ENCODE measurements at places on chromosomes 13 and 19. TPM values are rescaled to one million over a fixed set of nuclear protein-coding genes. Genes with fewer than 3 reads are reported as not detected.

GRCh38 chr13:49597043-49597641 lies 11.8 kb upstream of the RCBTB1 start:
- H3K4me1 ChIP-seq, result no peaks in the 10 kb centered on the region
- H3K27ac ChIP-seq, result no peak overlapping the region
- no peaks in the 10 kb centered on the region for H3K36me3 ChIP-seq
- H3K4me3 ChIP-seq, result no peak overlapping the region
- DNase-seq, result no peak

DNA sequence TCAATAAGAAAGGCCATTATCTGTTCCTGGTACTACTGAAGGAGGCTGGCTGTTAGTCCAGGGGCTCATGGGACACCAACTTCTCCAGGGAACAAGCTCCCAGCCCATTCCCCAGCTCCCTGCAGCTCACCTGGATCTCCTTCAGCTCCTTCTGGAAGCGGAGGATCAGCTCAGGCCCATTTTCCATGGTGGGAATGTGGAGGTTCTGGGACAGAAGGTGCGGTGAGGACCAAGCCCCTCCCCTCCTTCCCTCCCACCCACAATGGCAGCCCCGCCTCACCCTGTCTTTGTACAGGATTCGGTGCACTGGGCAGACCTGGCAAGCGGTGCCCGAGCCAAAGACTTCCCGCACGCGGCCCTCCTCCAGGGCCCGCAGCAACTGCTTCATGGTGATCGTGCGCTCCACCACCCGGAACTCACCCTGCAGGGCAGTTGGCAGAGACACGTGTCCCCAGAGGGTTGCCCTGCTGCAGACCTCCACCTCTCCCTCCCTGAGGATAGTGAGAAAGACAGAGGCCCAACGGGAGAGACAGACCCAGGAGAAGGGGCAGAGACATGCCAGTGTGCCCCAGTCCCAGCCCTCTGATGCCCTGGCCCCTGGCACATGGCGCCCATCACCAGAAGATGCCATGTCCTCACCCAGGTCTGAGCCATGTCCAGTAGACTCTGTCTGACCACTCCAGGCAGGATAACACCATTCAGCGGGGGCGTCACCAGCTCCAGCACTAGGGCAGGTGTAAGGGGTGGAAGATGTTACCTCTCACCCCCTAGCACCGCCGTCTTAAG lies 14.3 kb downstream of the BCAT2 start:
- no peaks in the 10 kb centered on the region for H3K4me1 ChIP-seq
- no peak for DNase-seq
- no peaks in the 10 kb centered on the region for H3K36me3 ChIP-seq
- no peak overlapping the region for H3K27ac ChIP-seq
- no peaks in the 10 kb centered on the region for H3K27me3 ChIP-seq

EDNRB gene
- 0.33 TPM for total RNA-seq

GRCh38 chr19:4052114-4052992 lies 14.3 kb downstream of the ZBTB7A start:
- H3K4me3 ChIP-seq, result no peak overlapping the region
- no peaks in the 10 kb centered on the region for H3K4me1 ChIP-seq
- no peak for DNase-seq
- H3K27ac ChIP-seq, result no peak overlapping the region

DACH1 gene
- 0.22 TPM for total RNA-seq

DNA sequence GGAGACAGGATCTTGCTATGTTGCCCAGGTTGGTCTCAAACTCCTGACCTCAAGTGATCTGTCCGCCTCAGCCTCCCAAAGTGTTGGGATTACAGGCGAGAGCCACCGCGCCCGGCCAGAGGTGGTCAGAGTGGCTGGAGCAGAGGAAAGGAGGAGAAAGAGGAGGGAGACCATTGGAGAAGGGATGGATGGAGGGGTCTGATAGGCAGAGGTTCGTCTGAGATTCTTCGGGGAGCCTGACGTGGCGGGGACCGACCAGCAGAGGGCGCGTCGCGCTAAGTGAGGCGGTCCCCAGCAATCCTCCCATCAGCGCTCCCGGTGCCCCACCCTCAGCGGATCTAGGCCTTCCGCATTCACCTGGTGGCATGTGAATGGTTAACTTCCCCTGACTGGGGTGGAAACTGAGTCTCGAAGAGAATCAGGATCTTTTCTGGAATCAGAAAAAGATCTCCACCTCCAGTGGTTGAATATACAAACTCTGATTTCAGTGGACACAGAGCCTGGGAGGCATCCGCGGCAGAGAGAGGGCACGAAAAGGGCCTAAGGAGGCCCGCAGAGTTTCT lies 8.8 kb downstream of the GTPBP3 start:
- H3K27ac ChIP-seq, result no peak overlapping the region
- DNase-seq, result peak; percentile 71
- no peak overlapping the region for H3K4me3 ChIP-seq

DNA sequence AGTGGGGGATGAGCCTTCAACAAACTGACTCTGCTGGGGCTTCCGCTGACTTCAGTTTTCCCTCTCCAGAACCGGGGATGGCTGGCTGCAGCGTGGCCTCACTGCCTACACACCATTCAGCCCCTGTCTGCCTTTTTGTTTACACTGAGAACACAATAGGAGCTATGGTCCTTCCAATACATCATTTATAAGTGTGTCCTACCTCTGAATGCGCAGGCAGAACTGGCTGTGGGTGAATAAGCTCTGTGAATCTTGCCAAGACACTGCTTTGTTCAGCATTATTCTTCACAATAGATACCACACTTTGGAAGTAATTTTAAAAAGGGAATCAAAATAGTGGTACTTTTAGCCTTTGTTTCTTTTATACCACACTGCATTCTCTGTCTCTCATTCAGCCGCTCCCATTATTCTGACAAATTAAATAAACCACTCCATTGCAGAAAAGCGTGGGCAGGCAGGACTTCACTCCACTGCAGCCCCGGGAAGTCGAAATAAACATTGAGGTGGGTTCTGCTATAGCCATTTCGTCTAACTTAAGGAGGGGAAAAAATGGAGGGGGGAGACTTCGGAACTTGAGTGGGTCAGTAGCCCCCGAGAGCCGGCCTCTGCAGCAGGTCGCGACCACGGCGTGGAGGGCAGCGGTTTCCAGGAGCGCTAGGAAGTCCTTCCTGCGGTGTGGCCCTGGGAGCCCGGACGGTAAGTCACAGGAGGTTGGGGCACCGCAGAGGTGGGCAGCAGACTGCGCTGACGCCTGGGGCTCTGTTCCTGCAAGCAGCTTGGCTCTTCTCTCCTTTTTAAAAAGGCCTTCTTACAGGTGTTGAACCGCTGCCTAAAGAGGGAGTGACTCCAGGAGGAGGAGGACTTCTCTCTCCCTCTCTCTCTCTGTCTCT lies 94.8 kb upstream of the SOX1 start:
- no peak overlapping the region for H3K27ac ChIP-seq
- H3K4me3 ChIP-seq, result no peak overlapping the region
- no peaks in the 10 kb centered on the region for H3K4me1 ChIP-seq
- no peaks in the 10 kb centered on the region for H3K27me3 ChIP-seq

C19orf33 gene
- total RNA-seq, result 0.56 TPM

SLC5A5 gene
- total RNA-seq, result 3.6 TPM

GRCh38 chr13:23352161-23352560 lies 81.3 kb downstream of the SACS start:
- no peaks in the 10 kb centered on the region for H3K27me3 ChIP-seq
- H3K4me1 ChIP-seq, result no peaks in the 10 kb centered on the region
- no peak overlapping the region for H3K27ac ChIP-seq
- no peak for DNase-seq

DNA sequence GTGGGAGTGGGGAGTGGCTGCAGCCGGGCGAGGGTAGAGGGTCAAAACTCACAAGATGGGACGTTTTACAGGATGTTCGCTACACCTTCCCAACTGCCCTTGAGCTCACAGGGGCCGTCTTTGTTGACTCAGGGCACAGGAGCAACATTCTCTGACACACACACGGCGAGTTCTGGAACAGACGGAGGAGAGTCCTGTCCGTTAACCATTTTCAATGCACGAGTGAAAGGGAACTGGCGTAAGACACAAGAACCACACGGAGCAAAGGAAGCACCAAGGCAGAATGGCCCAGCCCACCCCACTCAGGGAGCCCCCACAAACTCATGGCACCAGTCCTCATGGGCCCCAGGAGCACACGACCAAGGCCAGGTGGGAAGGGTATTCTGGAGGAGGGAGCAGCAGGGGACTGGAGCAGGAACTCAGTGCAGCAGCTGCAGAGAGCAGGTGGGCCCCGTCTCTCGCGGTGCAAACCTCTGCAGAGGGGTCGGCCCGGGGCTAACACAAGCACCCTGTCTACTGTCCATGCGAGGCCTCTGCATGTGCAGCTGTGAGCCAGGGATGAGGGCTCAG lies 37.9 kb upstream of the ISYNA1 start:
- peaks cover 80% of the 10 kb centered on the region for H3K4me1 ChIP-seq
- DNase-seq, result no peak
- peaks cover 11% of the 10 kb centered on the region for H3K36me3 ChIP-seq
- H3K4me3 ChIP-seq, result no peak overlapping the region
- no peaks in the 10 kb centered on the region for H3K27me3 ChIP-seq

DNA sequence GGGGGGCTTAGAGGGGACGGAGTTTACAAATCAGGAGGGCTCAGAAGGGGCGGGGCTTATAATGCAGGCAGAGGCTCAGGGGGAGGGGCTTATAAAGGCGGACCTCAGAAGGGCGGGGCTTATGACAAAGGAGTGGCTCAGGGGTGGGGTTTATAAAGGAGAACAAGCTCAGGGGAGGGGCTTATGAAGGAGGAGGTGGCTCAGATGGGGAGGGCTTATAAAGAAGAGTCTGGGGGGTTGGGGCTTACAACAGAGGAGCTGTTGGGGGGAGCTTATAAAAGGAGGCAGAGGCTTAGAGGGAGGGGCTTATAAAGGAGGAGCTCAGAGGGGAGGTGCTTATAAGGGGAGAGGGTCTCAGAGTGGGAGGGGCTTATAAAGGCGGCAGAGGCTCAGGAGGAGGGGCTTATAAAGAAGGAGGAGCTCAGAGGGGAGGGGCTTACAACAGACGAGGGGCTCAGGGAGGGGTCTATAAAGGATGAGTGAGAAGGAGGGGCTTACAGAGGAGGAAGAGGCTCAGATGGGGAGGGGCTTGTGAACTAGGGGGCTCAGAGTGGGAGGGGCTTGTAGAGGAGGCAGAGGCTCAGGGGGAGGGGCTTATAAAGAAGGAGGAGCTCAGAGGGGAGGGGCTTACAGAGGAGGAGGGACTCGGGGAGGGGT lies 1.0 kb downstream of the SMIM24 start:
- H3K27me3 ChIP-seq, result peaks cover 14% of the 10 kb centered on the region
- no peak overlapping the region for H3K4me3 ChIP-seq
- peak; percentile 51 for DNase-seq
- no peaks in the 10 kb centered on the region for H3K36me3 ChIP-seq

All from T-cell (primary cell).